HTR-8/SVneo (cell line): ENCODE measurements at places on chromosomes 3 and 15.

GRCh38 chr15:70226337-70226980, 128.7 kb upstream of the TLE3 start:
- DNase-seq, result no peak

DNA sequence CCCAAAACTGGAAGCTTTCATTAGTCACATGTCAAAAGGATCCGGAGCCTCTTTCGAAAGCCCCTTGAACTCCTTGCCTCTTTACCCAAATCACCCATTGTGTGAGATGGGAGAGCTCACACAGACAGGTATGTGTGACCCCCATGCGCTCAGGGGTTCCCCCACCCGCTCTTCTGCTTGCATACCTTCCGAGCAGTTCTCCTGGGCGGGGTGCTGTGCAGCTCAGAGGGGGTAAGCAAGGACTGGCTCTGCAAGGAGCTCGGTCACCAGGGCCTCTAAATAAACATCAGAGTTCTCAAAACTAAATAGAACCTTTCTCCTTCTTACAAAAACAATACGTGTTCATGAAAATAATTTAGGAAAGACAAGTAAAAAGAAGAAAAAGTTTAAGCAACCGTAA, 55.7 kb downstream of the PXYLP1 start:
- no peak for DNase-seq

DNA sequence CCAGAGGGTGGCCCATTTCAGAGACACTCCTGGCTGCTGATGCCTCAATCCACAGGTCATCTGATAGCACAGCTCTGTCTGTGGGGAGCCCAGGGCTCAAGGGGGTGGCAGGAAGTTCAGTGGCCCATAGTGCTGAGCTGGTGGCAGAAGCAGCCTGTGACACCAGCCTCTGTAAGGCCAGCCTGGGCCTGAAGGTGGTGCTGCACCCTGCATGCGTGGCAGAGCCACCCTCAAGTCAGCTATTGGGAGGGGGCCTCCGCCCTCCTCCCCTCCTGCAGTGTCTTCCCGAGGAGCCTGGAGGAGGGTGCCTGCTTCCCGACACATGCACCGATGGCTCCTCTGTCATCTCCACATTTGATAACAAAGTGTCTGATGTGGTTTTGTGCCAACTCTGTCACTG, 3.0 kb downstream of the PLA1A start:
- peak; percentile 42 for DNase-seq

DNA sequence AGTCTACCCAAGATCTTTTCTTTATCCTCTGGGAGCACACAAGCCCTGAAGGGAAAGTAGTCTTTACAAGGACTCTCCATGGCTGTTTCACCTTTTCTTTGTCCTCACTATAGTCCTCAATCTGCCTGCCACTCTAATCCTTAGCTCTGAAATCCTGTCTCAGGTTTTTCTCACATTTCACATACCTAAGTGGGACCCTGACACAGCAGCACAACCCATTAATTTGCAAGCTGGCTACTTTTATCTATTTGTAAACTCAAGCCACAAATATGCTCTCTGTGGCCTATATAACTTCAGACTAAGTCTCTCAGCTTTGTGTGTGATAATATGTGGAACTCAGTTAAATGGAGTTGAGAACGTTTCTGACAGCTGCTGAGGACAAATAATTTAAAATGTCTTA, 19.8 kb downstream of the SIN3A start:
- no peak for DNase-seq

GRCh38 chr15:92034227-92034626, 180.7 kb downstream of the SLCO3A1 start:
- DNase-seq, result no peak

GRCh38 chr3:188792793-188793192, 379.0 kb upstream of the TPRG1 start:
- no peak for DNase-seq

DNA sequence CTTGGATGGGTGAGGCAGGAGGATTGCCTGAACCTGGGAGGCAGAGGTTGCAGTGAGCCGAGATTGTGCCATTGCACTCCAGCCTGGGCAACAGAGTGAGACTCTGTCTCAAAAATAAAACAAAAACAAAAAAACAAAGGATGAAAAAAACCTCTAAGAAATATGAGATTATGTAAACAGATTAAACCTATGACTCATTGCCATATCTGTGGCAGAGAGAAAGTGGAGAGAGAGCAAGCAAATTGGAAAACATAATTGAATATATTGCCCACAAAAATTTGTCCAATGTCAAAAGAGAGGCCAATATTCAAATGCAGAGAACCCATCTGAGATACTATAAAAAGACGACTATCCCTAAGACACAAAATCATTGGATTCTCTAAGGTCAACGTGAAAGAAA, 1106.0 kb downstream of the OTOL1 start:
- DNase-seq, result no peak

DNA sequence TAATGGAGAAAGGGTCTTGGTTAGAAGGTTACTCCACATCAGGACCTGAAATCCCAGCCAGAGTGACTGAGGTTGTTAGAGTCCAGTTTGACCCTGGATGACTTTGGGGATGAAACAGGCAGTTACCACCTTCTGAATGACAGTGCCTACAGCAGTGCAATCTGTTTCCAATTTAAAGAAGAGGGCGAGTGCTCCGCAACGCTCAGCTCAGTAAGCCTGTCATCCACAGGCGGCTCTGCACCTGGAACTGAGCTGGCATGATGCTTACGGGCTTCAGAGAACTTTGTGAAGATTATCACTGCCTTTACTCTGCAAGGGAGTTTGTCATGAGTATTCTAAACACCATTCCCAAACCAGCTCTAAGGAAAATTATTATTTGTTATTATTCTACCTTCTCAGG, 127.7 kb upstream of the SLC24A5 start:
- no peak for DNase-seq

DNA sequence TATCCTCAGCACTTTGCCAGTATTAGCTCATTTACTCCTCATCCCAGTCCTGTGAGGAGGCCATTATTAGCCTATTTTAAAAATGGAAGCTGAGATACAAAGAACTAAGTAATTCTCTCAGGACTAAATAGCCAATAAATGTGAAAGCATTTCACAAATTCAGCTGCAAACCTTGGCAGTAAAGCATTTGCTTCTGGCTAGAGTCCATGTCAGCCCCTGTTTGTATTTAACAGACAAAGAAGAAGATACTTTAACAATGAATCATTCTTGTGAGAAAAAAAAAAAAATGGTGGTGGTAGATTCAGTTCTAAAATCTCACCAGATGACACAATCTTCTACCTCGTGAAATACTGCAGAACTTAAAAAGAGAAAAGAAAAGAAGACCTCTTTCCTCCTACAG, 85.0 kb upstream of the CNTN6 start:
- peak; percentile 0 for DNase-seq

GRCh38 chr3:142946861-142947260, 16.6 kb downstream of the PAQR9 start:
- no peak for DNase-seq

GRCh38 chr3:157195965-157196364, 36.0 kb upstream of the CCNL1 start:
- no peak for DNase-seq

- DNase-seq, result no peak
These were observed 8.9 kb upstream of the HAPLN3 start for GRCh38 chr15:88904257-88904623.

DNA sequence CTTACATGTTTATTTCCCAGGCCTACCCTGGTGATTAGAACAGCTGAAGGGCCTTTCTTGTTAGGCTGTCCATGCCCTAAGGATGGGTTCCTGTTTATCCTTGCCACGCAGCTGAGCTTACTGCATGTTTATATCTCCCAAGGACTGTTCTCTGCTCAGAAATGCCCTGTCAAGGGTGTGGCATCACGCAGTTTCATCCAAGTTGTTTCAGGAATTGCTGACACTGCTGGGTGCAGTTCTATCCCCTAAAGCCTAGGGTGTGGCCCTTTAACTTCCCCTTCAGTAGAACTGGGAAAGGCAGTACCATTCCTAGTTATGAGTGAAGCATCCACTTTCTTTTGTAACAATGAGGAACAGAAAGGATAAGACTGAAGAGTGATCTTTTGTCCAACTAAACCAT, 5.0 kb downstream of the ELL3 start:
- DNase-seq, result no peak

GRCh38 chr15:92384381-92384780, 9.3 kb upstream of the ST8SIA2 start:
- no peak for DNase-seq

- no peak for DNase-seq
These were observed 26.4 kb upstream of the LRIG1 start for GRCh38 chr3:66527246-66527645.

DNA sequence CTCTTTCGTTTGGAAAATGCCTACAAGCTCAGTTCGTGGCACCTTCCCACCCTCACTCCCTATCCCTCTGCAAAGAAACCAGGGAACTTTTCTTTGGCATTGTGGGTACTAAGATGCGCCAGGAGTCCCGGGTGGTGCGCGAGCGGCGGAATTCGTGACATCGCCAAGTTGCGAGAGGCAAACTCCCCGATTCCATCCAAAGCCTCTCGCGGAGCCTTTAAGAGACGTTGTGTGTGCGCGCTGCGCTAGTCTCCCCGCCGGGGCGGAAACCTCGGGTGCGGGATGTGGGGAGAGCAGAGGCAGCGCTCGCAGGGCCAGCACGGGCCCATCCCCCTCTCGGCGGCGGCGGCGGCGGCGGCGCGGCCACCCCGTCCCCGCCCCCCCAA, 443 bp upstream of the NR2F2 start:
- DNase-seq, result no peak

DNA sequence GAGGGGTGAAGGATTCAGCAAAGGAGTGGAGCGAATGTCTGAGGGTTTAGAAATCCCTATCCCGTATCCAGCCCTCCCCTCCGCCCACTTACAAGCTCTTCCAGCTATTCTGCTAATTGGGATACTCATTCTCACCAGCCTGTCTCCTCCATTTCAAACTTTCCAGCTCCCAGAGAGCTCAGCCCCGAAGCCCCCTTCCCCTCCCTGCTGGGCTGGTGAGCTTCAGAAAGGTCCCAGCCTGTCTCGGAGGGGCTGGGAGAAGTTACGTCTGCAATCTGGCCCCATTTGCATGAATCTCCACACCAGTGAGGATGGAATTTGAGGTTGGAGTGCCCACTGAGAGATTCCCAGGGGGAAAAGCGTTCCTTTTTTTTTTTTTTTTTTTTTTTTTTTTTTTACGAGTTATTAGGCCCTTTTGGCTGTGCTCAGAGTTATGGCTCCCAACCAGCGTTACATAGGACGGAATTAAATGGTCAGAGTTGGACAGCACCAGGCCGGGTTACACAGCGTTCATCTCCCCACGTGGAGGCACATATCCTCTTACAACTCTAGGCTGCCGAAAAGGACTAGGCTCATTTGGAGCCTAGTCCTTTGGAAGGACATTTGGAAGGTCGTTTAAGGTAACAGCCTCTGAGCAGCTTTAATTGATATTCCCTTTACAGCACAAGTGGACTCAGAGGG, 34.6 kb downstream of the FGD5 start:
- DNase-seq, result no peak

GRCh38 chr3:147958754-147959153, 549.6 kb downstream of the ZIC1 start:
- DNase-seq, result no peak

DNA sequence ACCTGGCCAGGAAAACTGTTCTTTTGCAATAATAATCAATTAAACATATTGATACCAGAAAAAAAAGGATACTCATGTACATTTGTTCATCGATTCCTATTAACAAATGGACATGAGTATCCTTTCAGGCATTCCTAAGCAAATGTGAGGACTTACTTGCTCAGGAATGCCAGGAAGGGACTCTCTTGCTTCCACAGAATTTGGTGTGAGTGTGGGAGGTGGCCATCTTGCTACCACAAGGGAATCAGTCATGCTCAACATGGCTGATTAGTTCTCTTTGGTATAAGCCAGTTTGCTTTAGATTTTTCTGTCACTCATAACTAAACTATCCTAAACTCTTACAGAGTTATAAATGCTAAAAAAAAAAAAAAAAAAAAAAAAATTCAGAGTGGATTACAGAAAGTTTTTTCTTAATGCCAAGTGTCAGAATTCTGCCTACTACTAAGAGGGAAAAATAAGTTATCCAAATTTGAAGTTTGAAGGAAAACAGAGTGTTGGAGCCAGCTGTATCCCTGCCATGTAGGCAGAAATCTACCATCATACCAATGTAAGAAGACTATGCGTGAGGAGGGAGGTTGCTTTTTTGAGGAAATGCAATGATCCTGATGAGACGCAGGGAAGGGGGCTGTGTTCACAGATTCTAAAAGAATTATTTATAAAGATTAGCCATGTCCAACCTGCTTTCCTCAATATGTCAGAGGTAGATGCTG, 98.7 kb downstream of the PLD1 start:
- no peak for DNase-seq

DNA sequence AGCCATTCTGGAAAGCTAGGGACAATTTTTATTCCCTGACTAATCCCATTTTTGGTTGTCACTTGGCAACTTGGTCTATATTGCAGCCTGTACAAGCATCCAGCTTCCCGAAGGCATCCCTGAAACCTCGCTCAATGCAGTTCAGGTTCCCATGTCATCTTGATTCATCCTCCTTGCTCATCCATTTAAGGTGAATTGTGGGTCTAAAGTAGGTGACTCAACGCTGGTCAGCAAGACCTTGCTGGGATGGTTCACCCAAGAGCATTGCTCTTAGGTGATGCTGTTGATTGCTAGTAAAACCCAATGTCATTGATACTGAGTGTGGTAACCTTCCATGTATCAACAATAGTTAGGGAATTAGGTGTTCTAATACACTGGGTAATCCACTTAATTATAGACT, 13.1 kb upstream of the RAB8B start:
- DNase-seq, result no peak

DNA sequence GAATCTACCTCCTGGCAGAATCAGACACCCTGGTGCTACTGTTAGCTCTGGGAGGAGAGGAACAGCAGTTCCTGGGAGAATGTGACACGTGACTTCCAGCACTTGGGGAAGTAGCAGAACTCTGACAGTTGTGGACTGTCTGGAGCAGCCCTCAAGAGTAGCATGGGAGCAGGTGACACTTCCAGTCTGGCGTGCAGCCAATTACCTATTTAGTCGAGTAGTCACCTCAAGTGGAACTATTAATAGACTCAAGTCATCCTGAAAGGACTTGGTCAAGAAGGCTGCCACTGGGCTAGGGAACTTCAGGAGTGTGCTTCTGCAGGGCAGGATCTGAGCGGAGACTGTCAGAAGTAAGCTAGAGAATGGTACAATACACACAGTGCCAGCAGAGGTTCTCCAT, 62.3 kb downstream of the MTHFS start:
- DNase-seq, result no peak

DNA sequence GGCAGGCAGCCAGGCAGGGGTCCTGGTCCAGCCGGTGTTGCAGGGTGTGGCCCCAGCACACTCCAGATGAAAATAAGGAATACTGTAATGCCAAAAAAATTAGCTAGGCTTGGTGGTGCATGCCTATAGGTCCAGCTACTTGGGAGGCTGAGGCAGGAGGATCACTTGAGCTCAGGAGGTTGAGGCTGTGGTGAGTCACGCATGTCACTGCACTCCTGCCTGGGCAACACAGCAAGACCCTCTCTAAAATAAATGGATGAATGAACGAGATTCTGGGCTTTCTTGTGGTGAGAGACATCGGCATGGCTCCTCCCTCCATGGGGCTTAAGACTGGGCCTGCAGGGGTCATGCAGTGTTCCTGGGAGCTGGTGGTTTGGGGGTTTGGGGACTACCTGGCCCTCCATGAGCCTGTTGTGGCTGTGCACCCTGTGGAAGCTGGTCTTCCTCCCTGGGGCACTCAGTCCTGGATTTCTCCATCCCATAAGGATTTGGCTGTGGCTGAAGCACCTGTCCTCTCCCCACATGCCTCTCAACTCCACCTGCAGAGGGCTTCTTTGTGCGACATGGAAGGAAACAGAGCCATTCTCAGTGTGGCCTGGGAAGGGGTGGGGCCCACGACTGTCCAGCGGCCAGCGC, 7.6 kb upstream of the RCCD1 start:
- DNase-seq, result no peak
